ENCODE measurements at places on chromosomes 11 and 22.

GRCh38 chr11:134742224-134742612 is 330.2 kb upstream of the B3GAT1 start:
- no peak for DNase-seq

GRCh38 chr11:115183830-115184229 is 320.4 kb downstream of the CADM1 start:
- no peak for DNase-seq

DNA sequence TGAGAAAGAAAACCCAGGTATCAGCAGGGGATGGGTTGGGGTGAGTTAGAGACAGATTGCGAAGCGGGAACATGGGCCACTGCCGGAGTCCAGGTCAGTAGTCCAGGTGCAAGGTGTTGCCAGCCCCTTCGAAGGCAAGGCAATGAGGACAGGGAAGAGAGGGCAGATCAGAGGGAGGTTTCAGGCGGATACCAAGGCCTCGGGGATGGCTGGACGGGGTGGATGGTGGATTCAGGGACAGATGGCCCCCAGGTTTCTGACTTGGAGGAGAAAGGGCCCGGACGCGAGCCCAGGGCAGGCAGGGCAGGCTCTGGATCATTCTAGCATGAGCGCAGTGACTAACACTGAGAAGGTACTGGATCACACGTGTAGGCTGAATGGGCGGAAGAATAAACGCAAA is 25.4 kb upstream of the IGSF9B start:
- no peak for DNase-seq

GRCh38 chr11:125123947-125124617 is 12.7 kb upstream of the TMEM218 start:
- peak; percentile 67 for DNase-seq

- DNase-seq: peak; percentile 97
Observed at GRCh38 chr22:17628406-17629172, at the start of gene ATP6V1E1. ATP6V1E1 (minus strand) TSS chr22:17628749; CDS start chr22:17628635, 114 bp downstream.

DNA sequence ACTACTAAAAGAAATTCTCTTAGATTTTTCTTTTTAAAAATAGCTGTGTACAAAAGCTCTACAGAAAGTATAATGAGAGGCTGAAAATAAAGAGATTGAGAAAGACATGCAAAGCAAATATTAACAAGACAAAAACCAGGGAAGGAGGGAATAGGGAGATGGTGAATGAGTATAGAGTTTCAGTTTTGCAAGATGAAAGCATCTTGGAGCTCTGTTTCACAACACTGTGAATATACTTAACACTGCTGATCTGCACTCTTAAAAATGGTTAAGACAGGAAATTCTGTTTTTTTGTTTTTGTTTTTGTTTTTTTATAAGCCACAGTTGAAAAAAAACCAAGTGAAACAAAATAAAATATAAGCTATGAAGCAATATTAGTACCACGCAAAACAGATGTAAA is 5.5 kb downstream of the TMEM218 start:
- DNase-seq: no peak

GRCh38 chr22:38314933-38315822 is 2.1 kb downstream of the CSNK1E start:
- DNase-seq: peak; percentile 67

DNA sequence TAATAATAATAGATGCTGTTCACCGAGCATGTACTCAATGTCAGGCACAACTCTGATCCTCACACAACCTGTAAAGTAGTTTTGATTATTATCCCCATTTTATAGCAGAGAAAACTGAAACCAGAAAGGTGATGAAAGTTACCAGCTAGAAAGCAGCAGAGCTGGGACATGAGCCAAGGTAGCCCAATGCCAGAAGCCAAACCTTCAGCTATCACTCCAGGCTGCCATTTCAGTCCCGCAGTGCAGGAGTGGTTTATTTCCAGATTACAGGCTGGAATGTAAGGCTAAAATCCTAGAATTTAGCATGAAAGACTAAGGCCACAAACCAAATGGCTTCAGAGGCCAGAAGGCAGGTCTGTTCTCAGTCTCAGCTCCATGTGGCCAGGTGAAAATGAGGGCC is 108.8 kb downstream of the TENM4 start:
- no peak for DNase-seq

GRCh38 chr22:32932176-32932575 is 126.0 kb downstream of the SYN3 start:
- DNase-seq: no peak

DNA sequence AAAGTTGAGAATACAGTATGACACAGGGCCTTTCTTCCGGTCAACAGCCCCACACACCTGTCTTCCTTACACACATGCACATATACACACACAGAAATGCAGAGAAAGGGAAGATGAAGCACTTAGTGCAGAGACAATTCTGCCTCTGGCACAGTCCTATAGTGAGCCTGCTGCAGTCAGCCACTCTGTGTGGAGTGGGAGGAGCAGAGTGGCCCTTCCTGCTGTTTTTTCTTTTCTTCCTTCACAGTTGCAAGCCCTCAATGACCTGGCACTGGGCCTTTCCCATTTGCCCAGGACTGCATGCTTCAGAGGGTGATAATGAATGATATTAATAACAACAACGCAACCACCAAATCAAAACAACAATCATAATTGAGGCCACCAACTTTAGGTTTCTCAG is 527.0 kb upstream of the B3GAT1 start:
- DNase-seq: no peak

DNA sequence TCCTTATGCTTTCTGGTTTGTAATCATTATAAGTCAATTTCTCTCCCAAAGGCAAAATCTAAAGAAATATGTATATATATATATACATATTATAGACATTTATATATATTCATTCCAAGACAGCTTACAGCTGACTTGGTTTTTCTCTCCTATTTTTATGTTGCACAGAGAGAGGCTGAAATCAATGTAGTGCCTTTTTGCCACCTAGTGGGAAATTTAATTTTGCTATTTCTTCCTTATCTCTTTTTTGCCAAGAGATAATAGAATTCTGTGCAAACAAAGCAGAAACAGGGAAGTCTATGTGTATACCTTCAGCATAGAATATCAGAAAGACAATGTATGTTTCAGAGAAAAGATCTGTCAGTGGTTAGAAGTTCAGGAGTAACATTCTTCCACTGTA is 186.0 kb upstream of the ANO5 start:
- DNase-seq: no peak

- DNase-seq: no peak
Observed at GRCh38 chr11:61484541-61484940, 24.0 kb upstream of the LRRC10B start.

- no peak for DNase-seq
Observed at GRCh38 chr11:3225826-3226750, 6.1 kb downstream of the MRGPRE start.

DNA sequence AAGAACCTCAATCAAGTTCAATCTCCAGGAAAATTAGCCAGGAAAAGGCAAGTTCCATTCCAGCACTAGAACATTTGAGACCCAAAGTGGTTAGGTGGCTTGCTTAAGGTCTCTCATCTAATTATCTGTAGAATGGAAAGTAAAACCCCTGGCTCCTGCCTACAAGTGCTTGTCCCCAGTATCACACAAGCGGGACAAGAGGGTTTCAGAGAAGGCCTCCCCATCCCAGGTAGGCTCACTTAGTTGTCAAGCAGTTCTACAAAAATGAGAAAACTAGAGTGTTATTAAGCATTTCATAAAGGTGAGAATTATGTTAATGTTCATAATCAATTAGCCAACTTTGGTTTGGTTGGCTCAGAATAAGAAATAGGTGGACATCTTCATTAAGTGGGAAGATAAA is 5.5 kb downstream of the POU2AF1 start:
- no peak for DNase-seq

GRCh38 chr22:21631025-21631424 is 1.2 kb upstream of the YDJC start:
- DNase-seq: no peak

DNA sequence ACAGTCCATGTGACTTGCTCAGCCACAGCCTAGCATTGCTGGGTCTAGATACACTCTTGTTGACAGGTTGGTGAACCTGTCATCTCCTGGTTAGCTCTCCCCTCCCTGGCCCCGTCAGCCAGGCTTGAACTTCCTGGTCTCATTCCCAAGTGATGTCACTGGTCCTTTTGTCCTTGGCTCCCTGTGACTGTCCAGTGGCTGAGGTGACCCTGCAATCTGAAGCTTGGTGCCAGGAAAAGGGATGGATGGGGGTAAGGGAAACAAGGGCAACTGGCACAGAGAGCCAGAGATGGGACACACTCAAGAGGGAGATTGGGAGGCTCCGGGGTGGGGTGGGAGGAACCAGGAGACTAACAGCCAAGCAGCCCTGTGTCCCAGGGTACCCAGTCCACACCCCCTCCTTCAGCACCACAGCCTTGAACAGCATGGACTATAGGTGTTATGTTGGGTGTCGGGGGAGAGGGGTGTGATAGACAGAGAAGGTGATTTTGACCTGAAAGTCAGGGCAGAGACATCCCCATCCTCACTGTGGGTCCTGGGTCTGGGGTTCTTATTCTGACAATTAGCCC is 63.8 kb upstream of the THY1 start:
- no peak for DNase-seq

- no peak for DNase-seq
Observed at GRCh38 chr11:61155741-61156140, 5.5 kb downstream of the VPS37C start.

- no peak for DNase-seq
Observed at GRCh38 chr11:44527476-44527875, 38.0 kb upstream of the CD82 start.

GRCh38 chr11:9568854-9569587 is 4.4 kb upstream of the WEE1 start:
- DNase-seq: peak; percentile 83

- DNase-seq: no peak
Observed at GRCh38 chr11:87967459-87967858, 207.8 kb downstream of the RAB38 start.

GRCh38 chr11:92717240-92717639 is 252.2 kb upstream of the MTNR1B start:
- DNase-seq: no peak

GRCh38 chr11:123132881-123133280 is 62.2 kb downstream of the CLMP start:
- no peak for DNase-seq

GRCh38 chr11:130882138-130882551 is 34.1 kb downstream of the SNX19 start:
- no peak for DNase-seq

DNA sequence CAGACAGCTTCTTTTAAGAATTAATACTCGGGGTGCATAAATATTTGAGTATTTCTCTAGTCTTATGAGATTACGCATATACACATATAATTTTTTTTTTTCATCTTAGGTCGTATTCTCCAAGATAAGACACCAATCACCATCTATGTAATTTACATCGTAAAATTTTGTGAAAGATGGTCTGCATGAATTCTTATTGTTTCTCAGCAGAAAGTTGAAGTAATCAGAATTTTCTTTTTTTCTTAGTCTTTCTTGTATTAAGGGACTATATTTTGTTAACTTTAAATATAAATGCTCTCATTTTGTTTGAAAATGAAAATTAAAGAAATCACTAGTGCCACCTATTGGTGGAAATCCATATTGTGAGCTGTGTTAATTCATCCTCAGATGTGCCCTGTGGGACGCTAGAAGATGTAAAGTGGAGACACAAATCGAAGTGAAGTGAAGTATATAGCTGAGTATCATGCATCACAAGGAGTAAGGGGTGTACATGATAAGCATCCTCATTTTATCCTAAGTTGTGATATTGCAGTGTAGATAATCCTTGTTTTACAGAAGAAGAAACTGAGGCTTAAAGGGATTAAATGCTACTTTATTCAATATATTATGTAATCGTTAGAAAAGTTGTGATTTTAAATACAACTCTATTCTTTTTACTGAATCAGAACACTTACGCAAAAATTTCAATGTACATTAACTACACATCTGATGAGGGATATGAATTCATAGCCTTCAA is 2084.3 kb downstream of the LRRC4C start:
- DNase-seq: peak; percentile 51

DNA sequence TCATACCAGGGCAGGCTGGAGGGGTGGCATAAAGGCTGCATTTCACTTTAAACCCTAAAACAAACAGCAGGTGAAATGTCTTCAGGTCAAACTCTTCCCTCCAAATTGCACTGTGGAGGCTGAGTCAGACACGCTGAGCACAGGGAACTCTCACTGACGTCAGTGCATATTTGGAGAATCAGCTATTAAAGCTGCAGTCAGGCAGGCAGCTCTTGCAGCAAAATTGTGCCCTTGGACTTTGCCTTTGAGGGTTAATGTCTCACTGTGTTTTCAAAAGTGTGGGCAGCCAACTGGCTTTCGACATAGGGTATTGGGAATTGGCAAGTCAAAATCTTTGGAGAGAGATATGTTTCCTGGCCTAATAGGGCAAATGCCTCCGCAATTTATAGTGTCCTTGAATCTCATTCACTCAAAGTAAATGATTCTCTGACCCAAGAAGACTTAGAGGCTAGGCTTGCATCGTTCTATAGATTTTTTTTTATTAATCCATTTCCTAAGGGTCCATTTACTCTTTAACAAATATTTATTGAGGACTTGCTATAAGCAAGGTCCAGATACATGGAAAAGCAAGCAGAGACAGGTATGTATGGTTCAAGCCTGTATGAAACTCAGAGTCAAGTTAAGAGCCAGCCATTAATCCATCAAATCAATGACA is 27.7 kb upstream of the SMCO4 start:
- peak; percentile 76 for DNase-seq

GRCh38 chr11:132177106-132177505 is 806.7 kb downstream of the NTM start:
- DNase-seq: no peak

- no peak for DNase-seq
Observed at GRCh38 chr22:24553597-24554312, 1.2 kb downstream of the GUCD1 start.

GRCh38 chr11:129828301-129828836 is 12.7 kb downstream of the TMEM45B start:
- peak; percentile 49 for DNase-seq

- DNase-seq: no peak
Observed at GRCh38 chr11:119710417-119710816, 18.6 kb downstream of the NECTIN1 start.

- no peak for DNase-seq
Observed at GRCh38 chr22:26565181-26565580, 24.8 kb downstream of the TPST2 start.

DNA sequence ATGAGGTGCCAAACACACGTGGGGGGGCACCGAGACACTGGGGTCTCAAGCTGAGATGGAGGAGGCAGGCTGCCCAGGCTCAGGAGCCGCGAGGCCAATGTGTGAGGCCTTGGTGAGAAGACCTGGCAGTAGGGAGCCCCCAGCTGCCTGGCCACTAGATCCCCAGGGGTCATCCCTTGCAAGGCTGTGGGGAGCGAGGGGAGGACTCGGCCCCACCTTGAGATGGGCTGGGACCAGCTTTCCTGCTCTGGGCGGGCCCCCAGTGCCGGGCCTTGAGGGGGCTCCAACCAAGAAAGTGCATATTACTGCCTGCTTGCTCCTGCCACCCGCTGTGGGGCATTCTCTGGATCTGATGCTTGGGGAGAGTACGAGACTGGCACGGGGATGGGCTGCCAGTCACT is 107.0 kb downstream of the CTTN start:
- no peak for DNase-seq

DNA sequence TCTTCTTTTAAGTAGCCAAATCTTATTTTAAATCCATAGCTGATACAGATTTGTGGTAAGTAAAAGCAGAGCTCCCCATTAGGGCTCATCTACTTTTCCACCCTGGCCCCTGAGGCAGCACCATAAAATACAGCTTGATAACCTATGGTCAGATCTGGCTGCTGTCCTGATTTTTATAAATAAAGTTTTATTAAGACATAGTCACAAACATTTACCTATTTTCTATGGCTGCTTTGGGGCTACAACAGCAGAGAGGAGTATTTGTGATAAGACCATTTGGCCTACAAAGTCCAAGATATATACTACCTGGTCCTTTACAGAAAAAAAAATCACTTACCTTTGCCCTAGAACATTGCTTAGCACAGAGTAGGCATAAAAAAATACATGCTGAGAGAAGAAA is 200.0 kb upstream of the SEZ6L start:
- DNase-seq: no peak

- no peak for DNase-seq
Observed at GRCh38 chr11:22554221-22554620, 71.4 kb downstream of the FANCF start.

Measured in stomach (tissue), 19 donors.